Mesothelial cell of epicardium (in vitro differentiated cells): ENCODE measurements at places on chromosomes 1 and 21. TPM values are rescaled to one million over a fixed set of nuclear protein-coding genes. Genes with fewer than 3 reads are reported as not detected.
A peak's percentile ranks its signal among the peaks of the same experiment; 100 is the strongest.

GRCh38 chr1:64733581-64734286 lies 11.1 kb upstream of the RAVER2 start:
- DNase-seq = no peak

DNA sequence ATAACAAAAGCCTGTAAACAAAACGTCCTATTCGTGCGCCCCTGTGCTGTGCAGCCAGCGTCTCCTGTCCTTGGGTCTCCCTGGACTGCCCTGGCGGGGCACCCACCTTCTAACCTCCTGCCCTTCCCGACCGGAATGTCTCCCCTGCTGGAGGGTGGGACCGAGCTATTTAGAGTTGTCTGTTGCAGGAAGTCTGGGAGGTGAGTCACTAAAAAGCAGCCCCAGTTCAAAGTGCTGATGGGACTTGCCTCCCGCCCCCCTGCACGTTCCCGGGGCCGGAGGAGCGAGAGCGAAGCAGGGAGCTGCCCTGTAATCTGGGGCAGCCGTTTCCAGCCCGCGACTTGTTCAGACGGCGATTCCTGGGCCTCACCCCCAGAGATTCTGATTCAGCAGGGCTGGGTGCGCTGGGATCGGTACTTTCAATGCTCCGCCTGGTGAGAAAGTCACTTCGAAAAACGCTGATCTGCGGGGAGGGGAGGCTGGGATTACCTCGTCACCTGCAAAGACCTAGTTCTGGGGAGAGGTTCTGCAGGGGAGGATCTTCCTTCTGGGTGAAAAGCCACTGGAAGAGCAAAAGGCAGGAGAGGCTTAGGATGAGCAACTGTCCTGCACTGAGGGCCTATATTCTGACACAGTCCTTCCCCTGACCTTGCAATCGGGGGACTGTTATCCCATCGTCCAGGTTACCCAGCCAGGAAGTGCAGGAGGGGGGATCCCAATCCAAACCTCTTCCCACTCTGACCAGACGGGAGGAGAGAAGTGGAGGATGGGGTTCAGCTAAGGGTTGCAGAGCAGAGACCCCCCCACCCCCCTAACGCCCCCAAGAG lies 1.2 kb upstream of the DHRS3 start:
- no peak for DNase-seq

- DNase-seq = peak; percentile 77
Measured at GRCh38 chr1:17538428-17539117, 925 bp upstream of the ARHGEF10L start.

GRCh38 chr1:205709059-205709398 lies 28.7 kb upstream of the SLC45A3 start:
- DNase-seq = no peak

GRCh38 chr1:94819945-94820746 lies at the start of gene SLC44A3:
SLC44A3 (plus strand) TSS chr1:94820357; CDS start chr1:94820452, 95 bp downstream.
- peak; percentile 43 for DNase-seq

GRCh38 chr1:82337635-82338034 lies 536.9 kb downstream of the ADGRL2 start:
- DNase-seq = no peak

GRCh38 chr1:23825762-23826522 lies 713 bp upstream of the HMGCL start:
- DNase-seq = no peak

- no peak for DNase-seq
Measured at GRCh38 chr1:245099401-245099800, 55.4 kb upstream of the KIF26B start.

DNA sequence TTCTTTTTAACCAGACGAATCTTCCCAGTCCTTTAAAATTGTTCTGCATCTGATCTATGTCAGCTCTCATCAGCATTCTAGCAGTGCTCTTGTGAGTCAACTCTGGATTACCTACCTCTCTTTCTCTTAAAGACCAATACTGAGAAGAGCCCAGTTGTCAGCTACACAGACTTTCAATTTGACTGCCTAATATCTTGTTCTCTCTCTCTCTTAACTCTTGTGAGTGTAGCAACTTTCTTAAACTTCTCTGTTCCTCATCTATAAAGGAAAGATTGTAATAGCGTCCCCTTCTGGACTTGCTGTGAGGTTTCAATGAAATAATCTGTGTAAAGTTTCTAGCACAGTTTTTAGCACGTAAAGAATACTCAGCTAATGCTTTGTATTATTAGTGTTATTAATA lies 499.3 kb upstream of the ADAMTS5 start:
- no peak for DNase-seq

DNA sequence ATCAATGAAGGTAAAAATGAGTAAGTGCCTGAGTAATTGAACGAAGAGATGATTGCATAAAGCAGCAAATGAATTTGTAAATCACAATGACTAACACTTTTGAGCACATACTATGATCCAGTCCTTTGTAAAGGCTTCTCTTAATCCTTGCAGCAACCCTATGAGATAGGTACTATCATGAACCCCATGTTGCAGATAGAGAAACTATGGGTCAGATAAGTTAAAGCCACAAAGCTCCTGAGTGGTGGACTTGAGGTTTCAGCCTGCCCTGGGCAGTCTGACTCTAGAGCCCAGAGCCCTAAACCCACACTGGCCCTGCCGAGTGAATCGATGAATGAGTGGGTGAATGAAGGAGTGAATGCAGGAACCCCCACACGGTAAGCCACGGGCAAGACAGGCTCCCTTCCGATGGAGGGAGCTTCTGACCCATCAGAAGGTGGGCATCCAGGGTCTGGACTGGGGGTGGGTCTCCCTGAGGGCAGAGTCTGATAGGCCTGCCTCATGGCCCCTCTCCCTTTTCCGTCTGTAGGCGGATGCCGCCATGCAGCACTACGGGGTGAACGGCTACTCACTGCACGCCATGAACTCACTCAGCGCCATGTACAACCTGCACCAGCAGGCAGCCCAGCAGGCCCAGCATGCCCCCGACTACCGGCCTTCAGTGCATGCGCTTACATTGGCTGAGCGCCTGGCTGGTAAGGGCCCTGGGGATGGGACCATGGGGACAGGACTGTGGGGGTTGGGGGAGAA lies 17.0 kb downstream of the DMBX1 start:
- no peak for DNase-seq

DNA sequence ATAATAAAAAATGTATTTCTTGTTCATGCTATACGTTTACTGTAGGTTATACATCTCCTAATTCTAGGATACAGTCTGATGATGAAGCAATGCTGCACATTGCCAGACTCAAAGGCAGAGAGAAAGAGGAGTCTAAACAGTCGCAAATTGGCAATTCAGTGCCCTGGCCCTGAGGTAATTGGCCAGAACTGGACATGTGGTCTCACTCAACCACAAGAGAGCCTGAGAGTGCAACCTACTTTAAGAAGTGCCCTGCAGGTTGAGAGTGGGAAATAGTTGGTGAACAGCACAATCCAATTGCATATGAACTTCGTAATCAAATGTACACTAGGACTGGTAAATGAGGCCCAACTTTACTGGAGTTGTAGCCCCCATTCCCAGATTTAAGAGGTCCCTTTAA lies 5.0 kb upstream of the SLC35A3 start:
- no peak for DNase-seq

DNA sequence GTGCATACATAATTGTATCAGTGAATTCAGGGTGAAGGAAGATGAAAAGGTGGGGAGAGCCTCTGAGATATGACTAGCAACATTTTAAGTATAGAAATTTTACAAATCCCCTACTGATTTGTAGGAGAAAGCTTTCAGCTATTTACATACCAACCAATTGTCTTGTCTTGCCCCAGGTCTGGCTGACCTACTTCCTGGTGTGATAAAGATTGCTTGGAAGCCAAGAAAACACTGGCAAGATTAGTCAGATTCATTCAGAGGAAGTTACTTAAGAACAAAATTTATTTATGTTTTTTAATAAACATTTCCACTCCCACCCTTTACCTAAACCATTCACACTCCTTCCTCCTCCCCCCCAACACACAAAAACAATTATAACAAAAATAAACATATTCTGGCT lies 17.5 kb downstream of the PTGS2 start:
- DNase-seq = no peak

- no peak for DNase-seq
Measured at GRCh38 chr1:176499671-176500070, 36.7 kb downstream of the PAPPA2 start.

DNA sequence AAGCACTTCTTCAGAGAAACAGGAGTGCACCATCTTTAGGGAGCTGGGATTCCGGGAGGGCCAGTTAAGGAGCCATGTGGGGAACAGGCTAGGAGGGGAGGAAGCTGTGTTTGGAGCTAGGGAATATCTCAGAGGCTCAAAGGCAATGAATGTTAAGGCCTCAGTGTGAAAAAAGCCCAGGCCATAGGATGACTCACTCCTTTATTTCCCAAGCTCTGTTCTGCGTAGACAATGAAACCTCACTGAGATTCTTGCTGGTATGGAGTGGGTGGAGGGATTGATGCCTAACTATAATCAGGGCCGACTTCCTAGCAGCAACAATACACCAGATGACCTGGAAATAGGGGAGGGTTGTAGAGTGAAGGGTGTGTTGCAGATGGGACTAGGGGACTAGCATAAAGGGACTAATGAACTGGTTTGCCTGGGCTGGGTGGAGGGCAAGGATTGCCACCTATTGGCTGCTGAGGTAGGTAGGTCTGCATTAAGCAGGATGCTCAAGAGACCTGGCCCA lies 2.1 kb downstream of the GNAT2 start:
- DNase-seq = no peak

DNA sequence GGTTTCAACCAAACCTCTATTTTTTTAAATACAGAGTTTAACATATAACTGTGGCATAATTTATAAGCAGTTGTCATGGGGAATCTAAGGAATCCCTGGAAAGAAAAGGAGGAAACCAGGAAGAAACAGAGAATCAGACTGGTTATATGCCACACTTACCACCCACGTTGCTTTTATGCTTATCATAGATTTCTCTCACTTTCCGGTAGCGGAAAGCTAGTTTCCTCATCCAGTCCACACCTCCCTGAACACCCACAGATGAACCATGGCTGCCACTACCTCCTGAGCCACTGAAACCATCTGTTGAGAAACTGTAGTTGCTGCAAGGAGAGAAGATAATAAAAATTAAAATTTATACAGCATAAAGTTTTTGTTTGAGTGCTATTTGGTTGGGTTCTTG lies 33.5 kb downstream of the XKR8 start:
- DNase-seq = no peak

DNA sequence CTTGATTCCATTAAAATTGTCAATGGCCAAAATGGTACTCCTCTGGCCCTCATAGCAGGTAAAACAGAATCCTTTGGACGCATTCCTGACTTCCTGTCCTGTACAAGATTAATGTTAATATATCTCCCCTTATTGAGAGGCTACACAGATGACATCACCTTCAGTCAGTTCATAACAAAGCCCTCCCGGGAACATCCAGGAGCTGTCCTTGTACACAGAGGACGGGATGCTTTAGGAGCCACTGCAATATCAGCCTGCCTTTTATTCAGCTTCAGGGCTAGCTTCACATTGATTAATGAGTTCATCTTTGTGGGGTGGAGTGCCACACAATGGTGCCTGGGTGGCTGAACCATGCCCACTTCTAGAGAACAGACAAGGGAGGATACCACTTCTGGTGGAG lies 235.1 kb downstream of the NRIP1 start:
- DNase-seq = no peak

DNA sequence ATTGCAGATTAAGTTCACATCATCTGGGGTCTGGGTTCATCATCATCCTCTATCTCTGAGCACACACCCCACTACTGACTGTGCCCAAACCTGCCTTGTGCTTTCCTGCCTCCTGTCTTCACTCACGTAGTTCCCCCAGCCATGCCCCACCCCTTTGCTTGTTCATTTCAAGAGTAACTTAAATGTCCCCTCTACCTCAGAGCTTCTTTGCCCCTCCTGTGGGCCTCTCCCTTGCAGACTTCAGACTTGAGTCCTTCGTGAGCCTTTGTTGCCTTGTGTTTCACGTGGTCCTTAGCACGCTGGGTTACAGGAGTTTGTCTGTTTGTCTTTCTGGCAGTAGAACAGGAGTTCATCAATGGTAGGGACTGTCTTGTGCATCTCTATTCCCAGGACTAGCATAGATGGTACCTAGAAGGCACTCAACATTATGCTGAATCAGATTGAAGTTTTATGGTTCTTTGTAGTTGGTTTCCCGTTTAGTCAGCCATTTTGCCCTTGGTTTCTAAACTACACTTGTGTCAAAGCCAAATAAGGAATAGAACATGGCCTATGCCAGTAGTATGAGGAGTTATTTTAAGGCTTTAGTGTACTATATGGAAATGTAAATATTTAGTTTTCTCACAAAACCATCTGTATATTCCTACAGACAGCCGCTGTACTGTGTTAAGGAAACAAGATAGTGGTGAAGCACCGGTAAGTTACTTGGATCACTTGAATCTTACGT lies 86.2 kb downstream of the TTC3 start:
- no peak for DNase-seq

Gene CDK18
- 28.7 to 33.2 TPM (median 31.1 TPM) in 3 replicates for total RNA-seq

Gene FOXJ3
- 79.7 to 82.2 TPM (median 81.6 TPM) in 3 replicates for total RNA-seq

Gene KLF17
- total RNA-seq = not detected in 3 replicates

Gene PTPN22
- total RNA-seq = 0.11 TPM in 1 of 3 replicates, not detected in the others

Gene TNFAIP8L2
- not detected in 3 replicates for total RNA-seq

Gene RAD54L
- 11.2 to 12.2 TPM (median 11.7 TPM) in 3 replicates for total RNA-seq

Gene IFI44
- total RNA-seq = 77.1 to 94.3 TPM (median 81.4 TPM) in 3 replicates

Gene NPR1
- 5.8 to 6.6 TPM (median 5.9 TPM) in 3 replicates for total RNA-seq

Gene FAM72C
- 1.4 to 2.0 TPM (median 1.7 TPM) in 3 replicates for total RNA-seq

Gene DYNLT5
- 0.36 to 0.71 TPM (median 0.67 TPM) in 3 replicates for total RNA-seq

Gene IFNLR1
- 12.1 to 13.0 TPM (median 12.1 TPM) in 3 replicates for total RNA-seq
